LoVo (cell line): ENCODE measurements at places on chromosomes 3 and 15.

GRCh38 chr15:52678468-52679231, 538 bp downstream of the ATOSA start:
- DNase-seq = peak; percentile 59

- DNase-seq = no peak
These were observed 348.7 kb upstream of the LMCD1 start for GRCh38 chr3:8152821-8153418.

GRCh38 chr15:66096688-66097058, 156.9 kb downstream of the MEGF11 start:
- DNase-seq = no peak

DNA sequence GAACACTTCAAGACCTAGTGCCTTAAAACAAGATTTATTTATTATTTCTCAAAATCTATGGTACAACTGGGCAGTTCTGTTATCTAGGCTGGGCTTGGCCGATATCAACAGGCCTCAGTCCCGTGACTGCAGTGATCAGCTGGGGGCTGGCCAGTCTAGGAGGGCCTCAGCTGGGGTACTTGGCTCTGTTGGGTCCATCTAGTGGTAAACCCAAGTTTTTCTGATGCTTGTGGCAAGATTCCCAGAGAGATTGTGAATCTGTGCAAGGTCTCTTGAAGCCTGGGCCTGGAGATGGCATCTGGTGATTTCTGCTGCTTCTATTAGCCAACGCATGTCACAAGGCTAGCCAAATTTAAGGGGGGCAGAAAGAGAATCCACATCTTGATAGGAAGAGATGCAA, 482.4 kb upstream of the SGO1 start:
- no peak for DNase-seq

GRCh38 chr3:177935047-177935446, 601.2 kb upstream of the KCNMB2 start:
- no peak for DNase-seq

GRCh38 chr15:98321896-98322295, 326.4 kb upstream of the IGF1R start:
- DNase-seq = no peak

DNA sequence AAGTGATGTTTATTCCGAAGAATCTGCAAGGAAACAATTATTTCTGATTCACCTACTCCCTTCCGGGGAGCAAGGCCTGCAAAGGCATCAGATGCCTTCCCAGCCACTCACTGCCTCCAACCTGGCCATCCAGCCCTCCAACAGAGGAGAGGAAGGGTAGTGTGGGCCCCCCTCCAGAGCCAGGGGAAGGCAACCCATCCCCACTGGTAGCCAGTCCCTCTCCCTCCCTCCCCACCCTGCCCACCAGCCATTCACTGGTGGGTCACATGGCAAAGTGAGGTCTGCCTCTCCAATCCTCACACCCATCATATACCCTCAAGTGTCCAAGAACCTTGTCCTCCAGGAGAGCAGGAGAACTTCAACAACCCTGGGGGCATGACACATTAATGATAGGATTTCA, 2.4 kb upstream of the VIPR1 start:
- no peak for DNase-seq
